ENCODE measurements at places on chromosomes 11 and 22.

DNA sequence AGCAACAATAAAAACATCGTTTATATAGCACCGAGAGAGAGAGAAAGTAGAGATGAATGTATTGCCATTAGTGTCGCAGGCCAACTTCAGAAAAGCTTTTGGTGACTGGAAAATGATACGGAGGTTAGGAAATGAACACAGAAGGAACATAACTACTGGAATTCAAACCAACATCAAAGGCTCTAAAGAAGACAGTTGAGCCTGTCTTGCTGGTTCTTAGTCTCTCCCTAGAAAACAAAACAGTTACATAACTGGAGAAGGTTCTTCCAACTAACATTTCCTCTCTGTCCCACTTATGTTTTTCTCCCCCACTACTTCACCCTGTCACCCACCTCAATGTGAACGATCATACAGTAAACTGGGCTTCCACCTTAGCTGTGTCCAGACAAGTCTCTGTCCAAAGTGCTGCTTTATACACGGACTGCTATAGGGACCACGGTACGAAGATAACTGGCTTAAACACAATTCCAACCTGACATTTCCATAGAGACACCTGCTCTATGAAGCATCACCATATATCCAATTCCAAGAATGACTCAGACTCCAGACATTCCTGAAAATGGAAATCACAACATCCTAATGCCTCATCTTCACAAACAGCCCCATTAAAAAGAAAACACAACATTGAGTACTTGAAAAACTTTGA, 85.2 kb upstream of the ARHGAP32 start:
- no peak for DNase-seq

- DNase-seq = no peak
These were observed 388.3 kb downstream of the TENM4 start for GRCh38 chr11:79052544-79052943.

- DNase-seq = no peak
These were observed 83.2 kb downstream of the TRIM29 start for GRCh38 chr11:120054753-120055045.

DNA sequence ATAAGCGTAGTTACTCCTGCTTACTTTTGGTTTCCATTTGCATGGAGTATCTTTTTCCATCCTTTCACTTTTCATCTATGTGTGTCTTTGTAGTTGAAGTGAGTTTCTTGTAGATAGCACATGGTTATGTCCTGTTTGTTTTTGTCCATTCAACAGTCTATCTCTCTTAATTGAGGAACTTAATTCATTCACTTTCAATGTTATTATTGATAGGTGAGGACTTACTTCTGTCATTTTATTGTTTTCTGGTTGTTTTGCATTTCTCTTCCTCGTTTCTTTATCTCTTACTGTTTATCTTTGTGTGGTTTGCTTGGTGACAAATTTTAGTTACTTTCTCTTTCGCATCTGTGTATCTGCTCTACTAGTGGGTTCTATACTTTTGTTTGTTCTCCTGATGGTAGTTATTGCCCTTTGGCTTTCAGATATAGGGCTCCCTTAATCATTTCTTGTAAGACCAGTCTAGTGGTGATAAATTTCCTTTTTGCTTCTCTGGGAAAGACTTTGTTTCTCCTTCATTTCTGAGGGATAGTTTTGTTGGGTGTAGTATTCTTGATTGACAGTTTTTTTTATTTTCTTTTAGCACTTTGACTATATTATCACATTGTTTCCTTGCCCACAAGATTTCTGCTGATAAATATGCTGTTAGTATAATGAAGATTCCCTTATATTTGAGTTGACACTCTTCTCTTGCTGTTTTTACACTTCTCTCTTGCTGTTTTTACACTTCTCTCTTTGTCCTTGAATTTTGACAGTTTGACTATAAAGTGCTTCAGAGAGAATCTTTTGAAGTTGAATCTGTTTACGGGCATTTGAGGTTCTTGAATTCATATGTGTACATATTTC, 9.0 kb upstream of the RAG1 start:
- DNase-seq = no peak

- no peak for DNase-seq
These were observed 39.2 kb upstream of the ARHGAP42 start for GRCh38 chr11:100647861-100648260.

DNA sequence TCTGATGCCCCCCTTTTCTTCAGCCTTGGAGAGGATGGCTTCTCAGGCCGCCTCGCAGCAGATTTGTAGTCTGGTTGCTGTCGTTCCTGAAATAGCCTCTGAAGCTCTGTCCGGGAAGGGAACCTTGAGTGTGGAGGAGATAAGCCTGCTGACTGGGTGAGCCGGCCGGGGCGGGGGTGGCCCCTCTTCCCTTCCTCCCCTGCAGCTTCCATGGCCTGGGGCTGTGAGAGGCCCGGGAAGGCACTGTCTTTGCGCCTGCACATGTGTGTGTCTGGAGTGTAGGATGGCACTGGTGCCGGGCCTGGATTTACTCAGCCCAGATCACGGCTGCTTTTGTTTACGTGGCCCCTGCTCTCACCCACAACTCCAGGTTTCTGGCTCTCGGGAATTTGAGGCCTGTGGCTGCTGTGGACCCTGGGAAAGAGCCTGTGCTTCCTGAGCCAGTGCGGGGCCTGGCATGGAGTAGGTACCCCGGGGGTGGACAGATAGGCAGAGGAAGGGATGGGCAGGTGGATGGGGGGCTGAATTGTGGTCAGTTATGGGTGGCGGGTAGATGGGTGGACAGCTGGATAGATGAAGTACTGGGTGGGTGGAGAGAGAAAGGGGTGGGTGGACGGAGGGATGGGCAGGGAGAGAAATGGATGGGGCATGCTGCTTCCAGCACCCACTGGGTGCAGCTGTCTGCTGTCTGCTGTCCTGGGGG, 16.6 kb downstream of the KCNQ1 start:
- no peak for DNase-seq

- peak; percentile 84 for DNase-seq
These were observed 36.6 kb upstream of the VPREB1 start for GRCh38 chr22:22207845-22208564.

- no peak for DNase-seq
These were observed 1.9 kb downstream of the CLTCL1 start for GRCh38 chr22:19289475-19290161.

GRCh38 chr22:36510384-36510783, 3.5 kb upstream of the FOXRED2 start:
- DNase-seq = no peak

- no peak for DNase-seq
These were observed 624 bp downstream of the CBL start for GRCh38 chr11:119206511-119207414.

- no peak for DNase-seq
These were observed 4.6 kb downstream of the PICALM start for GRCh38 chr11:86064220-86064803.

- DNase-seq = no peak
These were observed 1858.3 kb upstream of the RAG2 start for GRCh38 chr11:38456371-38456770.

DNA sequence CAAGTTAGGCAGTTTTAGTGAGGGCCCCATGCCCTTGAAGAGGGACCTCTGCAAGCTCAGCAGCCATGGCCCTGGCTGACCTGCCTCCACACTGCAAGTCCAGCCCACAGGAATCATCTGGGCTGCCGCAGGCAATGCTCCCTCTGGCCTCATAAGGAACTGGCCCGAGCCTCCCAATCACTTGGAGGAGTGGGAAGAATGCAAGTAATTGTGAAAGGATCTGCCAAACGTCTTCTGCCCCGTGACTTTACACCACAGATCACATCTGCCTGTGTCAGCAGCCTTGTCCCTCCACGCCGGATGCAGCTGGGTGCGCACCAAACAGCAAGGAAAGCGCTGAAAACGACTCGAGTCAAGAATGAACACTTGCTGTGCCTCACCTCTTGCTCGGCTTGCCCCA, 23.8 kb downstream of the OPCML start:
- no peak for DNase-seq

DNA sequence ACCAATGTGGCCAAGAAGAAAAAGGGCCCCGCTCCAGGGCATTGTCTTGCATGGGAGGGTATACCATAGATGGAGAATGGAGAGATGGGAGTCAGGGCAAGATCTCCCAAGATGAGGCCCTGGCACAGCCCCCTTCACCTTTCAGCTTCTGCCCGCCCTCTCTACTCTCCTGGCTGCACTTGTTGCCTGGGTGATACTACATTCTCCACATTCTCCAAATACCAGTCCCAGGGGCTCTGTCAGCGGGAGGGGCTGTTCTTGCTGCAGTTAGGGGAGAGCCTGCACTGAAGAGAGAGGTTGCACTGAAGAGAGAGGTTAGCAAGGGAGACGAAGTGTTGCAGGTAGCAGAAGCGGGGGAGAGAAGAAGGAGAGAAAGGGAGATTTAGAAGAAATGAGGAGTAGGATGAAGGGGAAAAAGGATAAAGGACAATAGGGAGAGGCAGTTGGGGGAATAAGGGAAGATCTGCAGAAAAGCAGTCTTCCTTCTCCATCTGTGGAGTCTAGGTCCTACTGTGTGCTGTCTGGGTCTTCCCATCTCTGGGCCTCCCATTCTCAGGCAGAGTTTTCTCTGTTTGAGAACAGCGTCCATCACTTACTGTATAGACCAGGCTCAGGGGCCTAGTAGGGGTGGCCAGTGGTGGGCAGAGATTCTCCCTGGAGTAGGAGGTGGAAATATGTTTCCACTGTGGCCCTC, 8.0 kb downstream of the PHLDB1 start:
- DNase-seq = no peak

GRCh38 chr11:12506404-12506921, 129.1 kb downstream of the PARVA start:
- no peak for DNase-seq

DNA sequence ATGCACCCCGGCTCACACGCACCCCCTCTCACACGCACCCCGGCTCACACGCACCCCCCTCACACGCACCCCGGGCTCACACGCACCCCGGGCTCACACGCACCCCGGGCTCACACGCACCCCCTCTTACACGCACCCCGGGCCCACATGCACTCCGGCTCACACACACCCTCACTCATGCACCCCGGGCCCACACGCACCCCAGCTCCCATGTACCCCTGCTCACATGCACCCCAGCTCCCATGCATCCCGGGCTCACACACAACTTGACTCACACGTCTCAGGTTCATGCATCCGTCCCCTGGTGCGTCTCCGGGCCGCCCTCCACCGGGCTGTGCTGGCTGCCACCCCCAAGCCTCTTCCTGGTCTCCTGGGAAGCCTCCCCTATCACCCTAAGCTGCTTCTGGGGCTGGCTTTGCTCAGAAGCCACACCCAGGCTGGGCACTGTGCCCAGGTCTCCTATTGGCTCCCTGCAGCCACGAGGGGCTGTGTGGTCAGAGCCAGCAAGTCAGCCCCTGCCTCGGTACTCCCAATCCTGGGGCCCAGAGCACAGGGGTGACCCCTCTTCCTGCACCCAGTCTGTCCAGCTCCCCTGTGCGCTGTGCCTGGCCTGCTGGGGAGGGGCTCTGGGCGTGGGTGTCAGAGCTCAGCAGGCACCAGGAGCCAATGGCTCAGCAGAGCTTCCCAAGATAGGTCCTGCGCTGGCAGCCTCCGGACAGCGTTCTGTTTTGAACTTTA, 16.9 kb downstream of the TSPAN4 start:
- DNase-seq = no peak

GRCh38 chr11:35103366-35104208, 35.4 kb upstream of the CD44 start:
- no peak for DNase-seq

DNA sequence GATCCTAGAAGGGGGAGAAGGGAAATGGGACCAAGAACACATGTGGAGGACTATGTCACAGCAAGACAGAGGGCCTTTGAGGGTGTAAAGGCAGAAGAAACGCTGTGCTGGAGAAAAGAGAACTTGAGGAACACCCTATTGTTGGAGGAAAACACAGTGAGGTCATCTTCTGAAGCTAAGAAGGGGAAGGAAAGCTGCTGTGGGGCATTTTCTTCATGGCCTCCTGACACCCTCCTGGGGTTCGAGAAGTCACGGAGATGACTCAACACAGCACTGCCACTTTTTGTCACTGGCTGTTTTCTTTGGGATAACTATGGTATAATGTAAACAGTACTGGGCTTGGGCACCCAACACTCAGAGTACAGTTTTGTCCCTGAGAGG, 492.6 kb upstream of the CADM1 start:
- DNase-seq = no peak

DNA sequence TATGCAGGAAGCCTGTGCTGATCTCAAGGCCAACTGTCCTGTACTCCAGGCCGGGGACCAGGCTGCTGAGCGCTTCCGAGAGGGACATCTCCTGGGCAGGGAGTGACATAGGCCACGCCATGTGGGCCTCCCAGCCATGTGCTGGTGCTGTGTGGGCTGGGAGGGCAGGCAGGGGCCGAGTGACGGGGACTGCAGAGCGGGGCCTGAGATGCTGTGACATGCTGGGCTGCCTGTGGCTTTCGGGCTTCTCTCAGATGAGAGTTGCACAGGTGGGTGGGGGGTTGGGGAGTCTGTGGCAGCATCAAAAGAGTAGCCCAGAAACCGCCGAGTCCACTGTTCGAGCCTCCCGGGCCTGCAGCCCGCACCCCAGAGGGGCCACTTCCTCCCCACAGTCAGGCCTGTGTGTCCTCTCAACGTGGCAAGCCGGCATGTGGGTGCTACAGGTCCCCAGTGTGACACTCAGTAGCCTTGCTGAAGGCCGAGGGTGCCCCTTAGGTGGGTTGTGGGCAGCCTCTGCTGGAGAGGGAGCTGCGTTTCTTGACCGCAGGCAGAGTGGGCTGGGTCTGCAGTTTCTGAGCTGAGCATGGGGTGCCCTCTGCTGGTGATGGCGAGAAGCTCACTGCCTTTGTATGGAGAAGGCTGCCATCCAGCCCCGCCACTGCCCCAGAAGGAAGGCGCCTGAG, 101.2 kb downstream of the BCR start:
- peak; percentile 96 for DNase-seq

- DNase-seq = peak; percentile 100
These were observed at the start of gene PC for GRCh38 chr11:66958232-66958955. TSS of gene PC (minus strand) at chr11:66958383. CDS start at chr11:66872159, 86,224 bp downstream.

DNA sequence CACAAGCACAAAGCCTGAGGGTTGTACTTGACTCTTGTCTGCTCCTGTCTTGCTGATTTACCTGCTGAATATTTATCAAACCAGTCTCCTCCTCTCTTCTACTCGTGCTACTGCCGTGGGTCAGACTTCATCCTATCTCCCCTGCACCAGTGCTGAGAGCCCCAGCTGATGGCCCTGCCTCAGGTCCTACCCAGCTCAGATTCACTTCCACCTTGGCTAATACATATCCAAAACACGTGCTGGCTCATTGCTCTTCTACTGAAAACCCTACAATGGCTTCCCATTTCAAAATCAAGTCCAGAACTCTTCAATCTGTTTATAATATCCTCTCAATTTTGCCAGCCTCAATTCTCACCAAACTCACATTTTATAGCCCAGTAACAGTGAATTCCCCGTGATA, 48.3 kb downstream of the RAB30 start:
- DNase-seq = no peak

- no peak for DNase-seq
These were observed 85.1 kb upstream of the SOX6 start for GRCh38 chr11:16441461-16441860.

DNA sequence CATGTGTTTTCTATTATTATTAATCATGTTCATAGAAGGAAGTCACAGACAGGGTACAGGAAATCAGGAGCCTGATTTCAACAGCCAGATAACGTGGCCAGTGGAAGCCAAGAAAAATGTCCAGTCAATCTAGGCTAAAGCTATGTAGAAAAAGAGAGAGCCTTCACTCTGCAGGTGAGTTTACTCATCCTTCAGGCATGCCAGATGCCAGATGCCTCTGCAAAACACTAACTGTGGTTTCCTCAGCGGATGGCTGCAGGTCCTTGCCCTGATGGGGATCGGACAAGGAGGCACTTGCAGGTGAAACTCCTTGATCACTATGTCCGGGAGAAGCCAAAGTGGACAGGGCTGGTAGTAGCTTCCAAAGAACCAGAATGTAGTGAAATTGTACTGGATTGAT, 962.3 kb upstream of the RAG2 start:
- no peak for DNase-seq

All from HuH-7 (cell line).